ENCODE measurements at places on chromosomes 3 and 15.
A peak's percentile ranks its signal among the peaks of the same experiment; 100 is the strongest.

DNA sequence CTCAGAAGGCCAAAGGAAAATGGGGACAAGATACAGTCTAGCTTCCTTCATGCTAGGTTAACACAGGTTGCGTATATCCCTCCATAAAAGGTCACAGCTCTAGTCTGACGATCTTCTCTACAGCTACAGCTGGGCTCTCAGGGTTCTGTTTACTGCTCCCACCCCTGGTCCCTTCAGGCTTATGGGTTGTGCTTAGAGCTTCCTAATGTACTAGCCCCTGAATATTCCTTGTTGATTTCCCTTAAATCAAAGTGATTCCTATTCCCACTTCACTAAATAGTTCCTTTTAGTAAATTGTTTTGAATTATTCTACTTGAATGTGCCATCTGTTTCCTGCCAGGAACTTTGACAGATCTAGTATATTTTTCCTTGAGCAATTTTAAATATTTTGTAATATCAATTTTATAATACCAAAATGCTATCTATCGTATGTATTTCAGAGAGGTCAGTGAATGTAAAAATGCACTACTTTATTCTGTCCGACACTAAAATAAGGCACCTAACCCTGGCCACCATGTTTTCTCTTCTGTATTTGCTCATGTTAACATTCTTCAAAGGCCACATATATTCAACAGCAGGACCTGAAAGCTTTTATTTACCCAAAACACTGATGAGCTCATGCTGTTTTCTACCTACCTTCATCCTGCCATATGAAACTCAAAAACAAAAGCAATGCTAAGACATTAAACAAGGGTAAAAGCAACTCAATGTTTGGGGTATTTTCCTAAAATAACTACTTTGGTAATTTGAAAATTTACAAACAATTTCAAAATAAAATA lies 92.8 kb upstream of the TGFBR2 start:
- DNase-seq: no peak

GRCh38 chr3:170204023-170204472 lies 18.2 kb upstream of the PRKCI start:
- no peak for DNase-seq

GRCh38 chr15:91694831-91695210 lies 158.7 kb upstream of the SLCO3A1 start:
- DNase-seq: no peak

DNA sequence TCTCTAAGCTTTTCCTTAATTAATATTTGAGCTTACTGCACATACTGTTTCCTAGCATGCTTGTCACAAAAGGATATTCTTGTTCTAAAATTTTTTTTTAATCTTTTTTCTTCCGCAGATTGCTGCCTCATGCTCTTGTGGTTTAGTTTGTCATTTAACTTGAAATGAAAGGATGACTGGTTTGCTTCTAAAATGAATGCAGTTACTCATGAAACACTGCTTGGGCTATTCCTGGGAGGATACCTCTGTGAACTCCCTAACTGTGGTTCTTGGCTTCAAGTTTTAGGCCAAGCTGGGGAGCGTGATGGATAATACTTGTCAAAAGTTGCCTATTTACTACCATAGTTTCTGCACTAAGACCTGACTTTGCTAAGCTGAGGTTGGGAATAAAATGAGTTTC lies 64.0 kb downstream of the USP13 start:
- no peak for DNase-seq

DNA sequence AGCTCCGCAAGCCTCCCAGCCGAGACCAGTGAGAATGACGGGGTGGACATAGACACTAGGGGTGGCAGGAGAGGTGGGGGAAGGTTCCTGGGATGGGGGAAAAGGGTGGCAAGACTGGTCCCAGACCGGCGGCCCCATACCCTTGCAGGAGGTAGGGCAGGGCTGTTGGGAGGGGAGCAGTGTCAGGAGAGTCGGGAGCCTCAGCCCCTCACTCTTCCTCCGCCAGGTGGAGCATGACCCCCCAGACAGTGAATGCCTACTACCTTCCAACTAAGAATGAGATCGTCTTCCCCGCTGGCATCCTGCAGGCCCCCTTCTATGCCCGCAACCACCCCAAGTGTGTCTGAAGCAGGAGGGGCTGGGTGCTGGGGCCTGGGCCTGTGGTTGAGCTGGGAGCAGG lies 8.7 kb upstream of the PSMD2 start:
- DNase-seq: no peak

DNA sequence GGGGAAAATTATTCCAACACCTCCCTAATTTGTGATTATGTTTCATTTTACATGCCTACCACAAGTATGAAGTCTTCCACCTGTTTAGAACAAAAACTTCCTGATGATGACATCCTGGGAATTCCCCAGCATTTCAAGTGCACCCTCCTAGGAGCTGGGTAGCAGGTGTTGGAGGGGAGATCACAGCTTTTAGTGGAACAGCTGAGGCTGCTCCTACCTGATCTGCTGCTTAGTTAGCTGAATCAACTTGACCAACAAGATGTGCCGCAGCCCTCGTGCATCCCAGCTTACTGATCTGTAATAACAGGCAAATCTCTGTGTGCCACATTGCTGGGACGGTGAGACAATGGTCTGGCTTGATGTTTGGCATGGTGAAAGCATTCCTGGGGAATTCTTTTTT lies 29.7 kb downstream of the TRAK1 start:
- DNase-seq: no peak

DNA sequence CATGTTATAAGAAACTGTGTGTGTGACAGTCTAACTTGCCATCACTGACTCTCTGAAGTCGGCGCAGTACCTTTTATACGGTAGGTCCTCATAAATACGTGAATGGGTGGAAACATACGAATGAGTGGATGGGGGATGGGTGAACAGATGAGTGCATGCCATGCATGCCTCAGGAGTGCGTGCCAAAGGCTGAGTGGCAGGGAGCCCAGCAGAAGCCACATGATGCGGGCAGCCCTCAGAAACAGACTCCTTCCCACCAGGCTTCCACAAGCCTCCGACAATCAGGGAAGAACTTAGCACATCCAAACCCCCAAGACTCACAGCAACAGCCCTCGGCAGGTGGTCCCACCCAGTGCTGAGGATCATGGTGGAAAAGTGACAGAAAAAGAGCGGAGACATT lies 16.7 kb downstream of the HCN4 start:
- no peak for DNase-seq

DNA sequence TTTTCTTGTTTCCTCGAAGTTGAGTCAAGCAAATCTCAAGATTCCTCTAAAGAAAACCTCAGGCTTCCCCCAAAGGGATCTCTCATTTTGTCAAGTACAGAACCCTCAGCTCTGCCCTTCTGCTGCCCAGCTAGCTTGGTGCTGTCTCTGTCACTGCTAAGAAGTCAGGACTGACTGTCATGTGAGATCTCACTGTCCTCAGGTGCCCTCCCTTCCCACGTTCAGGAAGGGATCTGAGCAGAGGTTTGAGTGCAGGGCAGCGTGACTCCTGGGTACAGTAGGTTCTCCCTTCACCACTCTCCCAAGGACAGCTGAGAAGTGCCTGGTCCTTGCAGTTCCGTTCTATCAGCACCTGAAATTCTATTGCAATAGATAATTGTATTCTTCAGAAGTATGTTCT lies 229.7 kb downstream of the SLCO3A1 start:
- no peak for DNase-seq

DNA sequence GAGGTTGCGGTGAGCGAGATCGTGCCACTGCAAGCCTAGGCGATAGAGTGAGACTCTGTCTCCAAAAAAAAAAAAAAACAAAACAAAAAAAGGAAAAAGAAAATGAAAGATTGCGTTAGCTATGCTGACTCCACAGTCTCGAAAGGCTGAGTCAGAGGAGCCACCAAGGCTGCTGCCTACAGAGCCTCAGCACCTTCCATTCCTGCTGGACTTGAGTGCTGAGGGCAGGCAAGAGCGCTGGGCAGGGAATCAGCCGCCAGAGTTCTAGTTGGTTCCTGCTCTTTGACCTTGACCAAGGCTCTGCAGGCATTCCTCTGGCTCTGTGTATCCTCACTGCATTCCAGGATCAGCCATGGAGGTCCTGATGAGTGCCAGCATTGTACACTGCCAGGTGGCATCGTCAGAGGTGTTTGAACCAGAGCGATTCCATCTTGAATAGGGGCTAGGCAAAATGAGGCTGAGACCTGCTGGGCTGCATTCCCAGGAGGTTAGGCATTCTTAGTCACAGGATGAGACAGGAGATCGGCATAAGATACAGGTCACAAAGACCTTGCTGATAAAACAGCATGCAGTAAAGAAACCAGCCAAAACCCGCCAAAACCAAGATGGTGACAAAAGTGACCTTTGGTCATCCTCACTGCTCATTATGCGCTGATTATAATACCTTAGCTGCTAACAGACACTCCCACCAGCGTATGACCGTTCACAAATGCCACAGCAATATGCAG lies 5.9 kb downstream of the MESP2 start:
- DNase-seq: no peak

DNA sequence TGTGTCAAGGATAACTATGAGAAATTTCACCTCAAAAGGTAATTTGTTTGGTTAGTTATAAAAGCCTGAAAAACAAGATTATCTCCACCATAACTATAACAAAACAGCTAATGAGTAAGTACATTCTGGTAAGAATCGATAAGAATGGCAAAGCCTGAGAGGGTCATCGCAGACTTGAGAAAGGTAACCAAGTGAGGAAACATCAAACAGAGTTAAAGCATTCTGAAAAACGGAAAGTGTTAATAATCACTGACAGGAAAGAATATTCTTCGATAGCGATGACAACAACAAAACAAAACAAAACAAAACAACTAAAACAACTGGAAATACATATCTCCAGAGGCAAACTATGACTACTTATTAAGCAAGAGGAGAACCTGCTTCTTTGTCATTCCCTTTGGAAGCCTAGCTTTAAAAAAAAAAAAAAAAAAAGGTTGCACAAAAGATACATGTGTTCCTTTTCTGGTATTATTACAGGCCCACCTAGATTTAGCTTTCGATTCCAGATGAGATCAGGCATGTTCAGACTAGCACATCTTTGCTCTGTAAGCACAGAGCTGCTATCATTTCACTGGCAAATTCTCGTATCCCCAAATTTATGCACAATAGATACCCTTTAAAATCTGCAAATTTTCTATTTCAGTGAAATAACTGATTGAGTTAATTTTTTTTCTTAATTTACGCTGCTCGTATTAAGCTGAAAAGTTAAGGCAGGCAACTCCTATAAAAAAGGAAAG lies 155.6 kb downstream of the TIGIT start:
- DNase-seq: no peak

- no peak for DNase-seq
These were observed 28.1 kb downstream of the CHST14 start for GRCh38 chr15:40498891-40499290.

GRCh38 chr3:173826416-173826815 lies 428.9 kb downstream of the NLGN1 start:
- no peak for DNase-seq

DNA sequence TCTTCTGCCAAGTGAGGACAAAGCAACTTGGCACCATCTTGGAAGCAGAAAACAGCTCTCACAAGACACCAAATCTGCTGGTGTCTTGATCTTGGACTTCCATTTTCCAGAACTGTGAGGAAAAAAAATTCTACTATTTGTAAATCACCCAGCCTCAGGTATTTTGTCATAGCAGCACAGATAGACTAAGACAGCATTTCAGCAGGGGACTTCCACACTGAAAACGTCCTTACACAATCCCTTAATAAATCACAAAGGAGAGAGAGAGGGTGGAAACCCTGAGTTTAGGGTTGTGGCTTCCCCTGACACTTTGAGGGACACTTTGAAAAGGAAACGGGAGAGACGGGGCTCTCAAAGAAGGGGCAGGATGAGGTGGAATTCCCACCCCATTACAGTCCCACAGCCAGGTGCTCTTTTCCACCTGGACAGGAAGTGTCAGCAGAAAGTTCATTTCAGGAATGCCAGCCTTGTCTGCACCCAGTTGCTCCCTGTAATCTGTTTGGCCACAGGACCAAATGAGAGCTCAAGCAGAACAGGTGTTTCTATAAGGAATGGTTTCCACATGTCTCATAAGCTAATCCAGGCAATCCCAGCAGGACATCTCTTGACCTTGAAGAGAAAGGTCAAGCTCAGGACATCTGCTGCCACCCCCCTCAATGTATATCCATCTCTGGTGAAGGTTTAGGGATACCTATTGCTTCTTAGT lies 51.3 kb downstream of the MYLK start:
- DNase-seq: no peak

DNA sequence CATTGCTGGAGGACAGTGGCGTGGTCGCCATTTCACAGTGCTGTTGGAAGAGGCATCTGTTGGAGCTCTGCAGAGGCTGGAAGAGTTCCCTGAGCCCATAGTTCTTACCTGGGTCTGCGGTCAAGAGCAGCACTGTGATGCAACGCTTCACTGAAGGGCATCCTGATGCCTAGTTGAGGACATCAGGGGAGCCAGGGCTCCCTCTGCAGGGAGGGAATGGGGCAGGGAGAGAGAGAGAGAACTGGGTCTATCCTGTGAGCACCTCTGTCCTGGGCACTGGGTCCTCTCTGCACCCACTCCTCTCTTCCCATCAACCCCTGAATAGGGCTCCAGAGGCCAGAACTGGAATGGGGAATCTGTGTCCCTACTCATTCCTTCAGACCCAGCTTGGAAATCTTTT lies 23.9 kb upstream of the MOBP start:
- peak; percentile 15 for DNase-seq

GRCh38 chr3:195256639-195257453 lies 14.1 kb downstream of the XXYLT1 start:
- DNase-seq: no peak

DNA sequence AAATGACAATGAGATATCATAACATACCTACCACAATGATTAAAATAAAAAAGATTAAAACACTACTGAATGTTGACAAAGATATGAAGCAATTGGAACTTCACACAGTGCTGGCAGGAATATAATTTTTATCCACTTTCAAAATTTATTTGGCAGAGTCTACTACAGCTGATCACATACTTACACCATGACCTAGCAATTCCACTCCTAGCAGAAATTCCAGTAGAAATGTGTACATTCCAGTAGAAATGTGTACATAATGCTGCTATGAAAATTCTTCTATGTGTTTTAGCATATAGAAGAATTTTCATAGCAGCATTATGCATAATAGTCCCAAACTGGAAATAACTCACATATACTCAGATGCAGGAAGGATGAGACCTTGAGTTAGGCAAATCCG lies 43.5 kb downstream of the IFT57 start:
- DNase-seq: no peak

DNA sequence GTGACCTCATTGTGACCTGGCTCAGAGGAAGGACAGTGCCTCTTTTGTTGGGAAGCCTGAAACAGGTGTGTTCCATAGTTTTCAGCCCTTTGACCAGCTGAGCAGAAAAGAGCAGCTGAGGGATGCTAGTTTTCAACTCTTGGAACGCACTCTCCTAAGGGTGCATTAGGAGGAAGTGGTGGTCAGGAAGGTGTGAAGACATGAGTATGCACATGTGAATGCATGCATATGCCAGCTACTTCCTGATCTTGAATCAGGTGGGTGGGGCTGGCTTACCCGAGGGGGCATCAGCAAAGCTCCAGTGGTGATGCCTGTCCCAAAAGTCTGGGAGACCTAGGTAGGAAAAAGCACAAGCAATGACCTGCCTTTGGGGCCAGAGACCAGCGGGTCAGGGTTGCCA lies 23.3 kb upstream of the CEMIP start:
- no peak for DNase-seq

GRCh38 chr3:33083958-33084357 lies 13.0 kb downstream of the GLB1 start:
- DNase-seq: no peak
